ENCODE measurements at places on chromosomes 2 and 18.

- DNase-seq, result peak; percentile 38
Observed at GRCh38 chr2:47520825-47521665, 118.1 kb downstream of the MSH2 start.

GRCh38 chr2:96687266-96687665 is 44.7 kb downstream of the FER1L5 start:
- no peak for DNase-seq

- no peak for DNase-seq
Observed at GRCh38 chr2:142724713-142725349, 152.6 kb upstream of the KYNU start.

- no peak for DNase-seq
Observed at GRCh38 chr2:195475336-195475735, 181.7 kb upstream of the SLC39A10 start.

DNA sequence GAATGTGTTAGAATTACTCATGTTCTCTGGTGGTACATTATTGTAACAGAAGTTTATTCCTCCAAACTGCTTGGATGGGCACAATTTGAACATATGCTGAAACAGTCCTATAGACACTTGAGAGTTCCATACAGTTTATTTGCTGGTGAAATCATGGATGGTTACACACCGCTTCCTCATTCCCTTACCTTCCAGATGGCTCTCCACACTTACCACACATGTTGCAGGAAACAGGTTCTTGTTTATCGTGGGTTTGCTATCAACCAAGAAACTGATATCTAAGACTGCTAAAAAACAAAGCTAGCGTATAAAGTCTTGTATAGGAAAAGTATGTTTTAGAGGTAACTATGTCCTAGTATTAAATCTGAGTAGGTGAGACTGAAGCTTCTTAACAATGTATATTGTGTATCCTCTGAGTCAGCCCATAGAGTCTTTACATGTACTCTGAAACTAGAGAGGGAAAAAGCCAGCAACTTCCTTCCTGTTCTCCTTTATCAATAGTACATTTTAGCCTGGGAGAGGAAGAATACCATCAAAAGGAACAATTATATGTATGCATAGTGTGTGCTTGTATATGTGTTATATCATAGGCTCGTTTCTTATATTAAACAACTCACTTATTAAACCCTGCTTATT is 313.1 kb downstream of the PLCL1 start:
- no peak for DNase-seq

GRCh38 chr2:145495590-145495989 is 975.7 kb upstream of the ZEB2 start:
- no peak for DNase-seq

- DNase-seq, result no peak
Observed at GRCh38 chr2:241739651-241740050, 5.2 kb downstream of the D2HGDH start.

GRCh38 chr18:3791238-3791637 is 341.3 kb downstream of the TGIF1 start:
- no peak for DNase-seq

GRCh38 chr2:19702267-19702666 is 199.5 kb downstream of the TTC32 start:
- no peak for DNase-seq

GRCh38 chr18:64966667-64967066 is 784.1 kb upstream of the CDH7 start:
- no peak for DNase-seq

- no peak for DNase-seq
Observed at GRCh38 chr2:41379496-41380221, 668.2 kb upstream of the PKDCC start.

- DNase-seq, result no peak
Observed at GRCh38 chr18:47847635-47848034, 82.8 kb downstream of the SMAD2 start.

- DNase-seq, result no peak
Observed at GRCh38 chr2:8115966-8116365, 565.9 kb upstream of the ID2 start.
